Choroid plexus epithelial cell (primary cell): ENCODE measurements at places on chromosomes 6 and 20.

GRCh38 chr6:73240730-73241129, 15.4 kb upstream of the KHDC1L start:
- DNase-seq = no peak

GRCh38 chr6:170162775-170163404, 128.0 kb downstream of the DLL1 start:
- DNase-seq = no peak

GRCh38 chr6:103215847-103216246, 1643.9 kb downstream of the HACE1 start:
- DNase-seq = no peak

DNA sequence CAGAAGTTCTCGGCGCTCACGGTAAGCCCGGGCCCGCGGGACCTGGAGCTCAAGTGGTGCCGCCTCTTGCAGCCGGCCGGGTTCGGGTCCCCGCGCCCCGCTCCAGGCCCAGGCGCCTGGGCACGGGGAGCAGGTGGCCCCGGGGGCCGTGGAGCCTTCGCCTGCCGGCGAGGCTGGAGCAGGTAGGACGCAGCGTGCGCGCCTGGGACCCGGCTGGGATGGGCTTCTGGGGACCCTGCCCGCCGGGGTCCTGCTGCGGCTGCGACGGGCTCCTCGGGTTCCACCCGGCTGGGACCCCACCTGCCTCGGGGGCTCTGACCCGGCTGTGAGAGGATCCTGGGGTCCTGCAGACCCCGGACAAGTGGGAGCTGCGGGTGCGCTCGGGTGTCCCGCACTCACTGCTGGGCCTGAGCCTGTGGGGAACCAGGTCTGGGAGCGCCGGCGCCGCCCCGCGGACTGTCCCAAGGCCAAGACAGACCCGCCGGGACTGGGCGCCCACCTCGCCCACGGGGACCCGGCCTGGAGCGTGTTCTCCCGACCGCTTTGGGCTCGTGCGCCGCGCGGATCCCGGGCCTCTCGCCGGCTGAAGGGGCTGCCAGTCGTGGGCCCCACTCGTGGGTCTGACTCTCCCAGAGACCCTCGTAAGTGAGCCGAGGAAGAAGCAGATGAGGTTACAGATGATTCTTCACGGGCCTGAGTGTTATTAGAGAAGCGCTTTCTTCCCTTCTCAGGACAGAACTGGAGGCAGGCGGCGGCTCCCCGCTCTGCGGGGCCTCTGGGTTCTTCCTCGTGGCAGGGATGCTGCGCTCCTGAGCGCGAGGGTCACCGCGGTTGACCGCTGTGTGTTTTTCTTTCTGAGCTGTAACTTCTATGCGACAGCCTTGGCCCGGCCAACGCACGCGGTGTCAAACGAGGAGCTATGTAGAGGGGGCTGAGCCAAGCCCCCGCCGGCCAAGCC, 729 bp downstream of the SMOC2 start:
- DNase-seq = no peak

GRCh38 chr6:14826456-14826855, 419.4 kb upstream of the JARID2 start:
- no peak for DNase-seq

DNA sequence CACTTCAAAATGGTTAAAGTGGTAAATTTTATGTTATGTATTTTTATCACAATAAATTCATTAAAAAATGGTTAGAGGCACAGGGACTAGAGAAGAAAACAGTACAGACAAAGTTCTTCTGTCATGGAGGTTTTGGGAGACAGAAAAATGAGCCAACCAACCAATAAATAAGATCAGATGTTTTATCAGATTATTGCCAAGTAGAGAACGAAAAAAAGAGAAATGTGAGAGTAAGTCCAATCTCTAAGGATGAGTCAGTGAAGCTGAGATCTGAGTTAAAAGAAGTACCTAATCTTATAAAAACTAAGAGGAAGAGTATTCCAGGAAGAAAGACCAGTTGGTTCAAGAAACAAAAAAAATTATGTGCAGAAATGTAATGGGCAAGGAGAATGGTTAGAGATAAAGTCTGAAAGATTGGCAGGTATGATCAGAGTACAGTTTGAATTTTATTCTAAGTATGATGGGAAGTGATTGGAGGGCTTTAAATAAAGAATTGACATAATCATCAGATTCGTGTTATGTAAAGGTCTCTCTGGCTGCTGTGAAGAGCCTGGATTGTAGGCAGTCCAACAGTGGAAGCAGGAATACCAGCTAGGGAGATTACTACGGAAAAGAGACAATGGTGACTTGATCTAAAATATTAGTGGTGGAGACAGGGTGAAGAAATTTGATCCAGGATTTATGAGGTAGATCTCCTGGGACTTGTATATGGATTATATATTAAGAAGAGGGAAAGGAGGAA, 79.6 kb downstream of the RCAN2 start:
- no peak for DNase-seq

GRCh38 chr20:48921883-48922820, 641 bp downstream of the ARFGEF2 start:
- no peak for DNase-seq

- DNase-seq = no peak
Measured at GRCh38 chr6:163635315-163635714, 220.8 kb downstream of the QKI start.

GRCh38 chr6:113994934-113995342, 24.0 kb upstream of the HDAC2 start:
- DNase-seq = peak; percentile 95

GRCh38 chr20:46631874-46632446, 19.3 kb downstream of the SLC13A3 start:
- no peak for DNase-seq

DNA sequence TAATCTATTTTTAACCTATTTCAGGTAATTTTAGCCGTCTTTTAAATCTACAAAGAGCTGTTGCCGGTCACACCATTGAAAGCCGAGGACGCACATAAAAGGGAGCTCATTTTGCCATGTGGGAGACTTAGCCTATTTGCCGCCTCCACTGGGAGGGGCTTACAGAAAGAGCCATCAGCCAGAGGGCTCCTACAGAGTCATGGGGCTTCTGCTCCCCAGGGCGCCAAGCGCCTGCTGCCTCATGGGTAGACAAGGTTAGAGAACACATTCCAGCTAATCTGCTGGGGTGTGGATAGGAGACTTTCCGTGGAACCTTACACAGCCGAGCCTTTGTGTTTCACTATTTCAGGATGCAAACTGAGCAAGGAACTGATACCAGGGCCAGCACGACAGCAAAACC, 12.6 kb downstream of the PCMTD2 start:
- DNase-seq = peak; percentile 40

DNA sequence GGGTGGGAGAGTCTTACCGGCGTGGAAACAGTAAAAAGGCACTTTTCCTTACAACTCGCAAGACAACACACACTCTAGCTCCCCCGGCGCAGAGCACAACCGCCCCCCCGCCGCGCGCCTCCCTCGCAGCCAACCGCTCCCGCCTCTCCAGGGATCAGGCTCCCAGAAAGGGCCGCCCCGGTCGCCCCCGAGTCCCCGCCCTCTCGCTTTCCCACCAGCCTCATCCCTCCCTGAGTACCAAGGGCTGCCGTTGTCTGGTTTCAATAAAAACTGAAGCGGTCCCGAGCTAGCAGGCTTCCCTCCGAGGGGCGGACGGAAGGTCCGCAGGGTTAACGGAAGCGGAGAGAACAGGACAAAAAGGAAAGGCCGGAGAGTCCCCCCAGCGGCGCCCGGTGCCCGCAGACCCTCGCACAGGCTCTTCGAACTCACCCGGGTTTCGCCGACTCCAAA, 804 bp downstream of the ELOVL5 start:
- DNase-seq = peak; percentile 70

GRCh38 chr6:169263836-169264608, 10.4 kb upstream of the THBS2 start:
- peak; percentile 50 for DNase-seq

DNA sequence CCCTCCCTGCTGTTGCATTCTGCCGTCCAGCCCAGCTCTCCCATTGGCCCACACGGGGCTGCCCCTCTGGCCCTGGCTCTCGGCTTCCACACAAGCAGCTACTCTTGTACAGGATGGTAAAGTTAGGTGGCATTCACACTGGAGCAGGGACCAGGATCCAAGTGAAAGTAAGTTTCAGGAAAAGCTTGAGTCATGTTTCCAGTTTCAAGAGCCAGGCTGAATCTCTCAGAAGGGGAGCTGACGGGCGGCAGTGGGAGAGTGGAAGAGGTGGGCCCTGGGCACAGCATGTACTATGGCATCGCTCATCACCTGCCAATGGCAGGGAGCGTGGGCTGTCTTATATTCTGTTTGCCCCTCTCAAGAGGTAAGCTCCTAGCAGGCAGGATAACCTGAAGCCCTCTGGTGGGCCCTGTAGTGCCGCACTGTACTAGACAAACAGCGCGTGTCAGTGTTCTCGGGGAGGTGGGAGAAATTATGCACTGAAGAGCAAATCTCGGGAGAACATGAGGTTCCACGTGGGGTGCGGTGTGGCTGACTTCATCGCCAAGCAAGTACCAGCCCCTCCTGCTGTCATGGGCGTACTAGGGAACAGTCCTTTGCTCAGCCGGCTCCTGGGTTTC, 241.5 kb downstream of the NRN1 start:
- no peak for DNase-seq

DNA sequence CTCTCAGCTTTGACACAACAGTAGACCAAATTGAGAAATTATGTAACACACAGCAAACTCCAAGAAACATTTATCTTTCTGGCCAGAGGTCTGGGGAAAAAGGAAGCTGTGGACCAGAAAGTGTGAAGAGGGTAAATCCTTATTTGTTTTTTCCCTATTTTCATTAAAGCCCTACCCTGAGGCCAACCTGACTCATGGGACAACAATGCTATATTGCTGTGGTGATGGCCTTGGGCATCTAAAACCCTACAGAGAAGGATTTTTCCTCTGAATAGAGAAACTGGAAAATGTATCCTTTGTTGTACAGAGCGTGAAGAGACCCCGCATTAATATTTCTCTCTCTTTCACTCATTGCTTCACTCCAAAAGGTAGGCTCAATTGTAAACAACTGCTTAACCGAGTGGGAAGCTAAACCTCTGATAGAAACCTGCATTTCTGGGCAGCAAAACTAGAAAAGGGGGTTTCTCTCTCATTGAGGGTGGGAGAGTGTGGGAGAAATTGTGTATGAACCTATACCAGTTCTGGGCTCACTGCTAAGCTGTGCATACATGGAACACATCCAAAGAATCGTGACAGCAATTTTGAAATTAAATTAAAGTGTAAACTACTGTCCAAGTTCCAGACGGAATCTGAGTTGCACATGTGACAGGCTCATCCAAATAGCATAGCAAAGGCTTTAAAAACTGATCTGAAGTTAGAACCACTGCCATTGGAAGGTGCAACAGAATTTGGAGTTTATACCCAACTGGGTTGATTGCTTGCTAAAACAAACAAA, 175.5 kb downstream of the CLVS2 start:
- no peak for DNase-seq

GRCh38 chr6:7268362-7268761, 44.6 kb downstream of the SSR1 start:
- no peak for DNase-seq

- peak; percentile 33 for DNase-seq
Measured at GRCh38 chr6:135147637-135148592, 33.2 kb upstream of the MYB start.

- DNase-seq = peak; percentile 80
Measured at GRCh38 chr20:28562510-28562898, 2695.0 kb upstream of the DEFB115 start.

GRCh38 chr6:166587631-166588413, 1.3 kb upstream of the RAMACL start:
- DNase-seq = peak; percentile 42

- DNase-seq = no peak
Measured at GRCh38 chr6:160519133-160519532, 144.9 kb downstream of the LPA start.

- DNase-seq = no peak
Measured at GRCh38 chr6:45815466-45816125, 200.1 kb downstream of the CLIC5 start.

- no peak for DNase-seq
Measured at GRCh38 chr6:82693094-82693493, 329.5 kb downstream of the TPBG start.

- DNase-seq = no peak
Measured at GRCh38 chr20:39347626-39348025, 385.5 kb downstream of the DHX35 start.

DNA sequence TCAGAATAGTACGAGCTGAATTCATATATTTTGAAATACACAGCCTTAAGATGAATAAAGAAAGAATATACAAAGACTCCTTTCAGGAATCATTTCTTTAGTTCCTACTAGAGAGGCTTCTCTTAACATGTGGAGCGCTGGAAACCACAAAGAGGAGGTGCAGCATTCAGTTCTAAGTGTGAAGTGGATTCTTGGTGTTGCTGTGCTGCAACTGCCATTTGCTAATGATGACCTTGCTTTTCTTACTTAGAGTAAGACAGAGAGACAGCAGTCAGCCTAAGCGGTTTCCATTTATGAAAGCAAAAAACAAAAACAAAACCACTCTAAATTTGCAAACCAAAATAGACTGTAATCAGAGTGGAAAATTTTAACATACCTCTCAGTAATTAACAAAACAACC, 629.0 kb downstream of the EPHA7 start:
- no peak for DNase-seq

- DNase-seq = peak; percentile 60
Measured at GRCh38 chr6:159117046-159117445, 52.2 kb upstream of the FNDC1 start.

DNA sequence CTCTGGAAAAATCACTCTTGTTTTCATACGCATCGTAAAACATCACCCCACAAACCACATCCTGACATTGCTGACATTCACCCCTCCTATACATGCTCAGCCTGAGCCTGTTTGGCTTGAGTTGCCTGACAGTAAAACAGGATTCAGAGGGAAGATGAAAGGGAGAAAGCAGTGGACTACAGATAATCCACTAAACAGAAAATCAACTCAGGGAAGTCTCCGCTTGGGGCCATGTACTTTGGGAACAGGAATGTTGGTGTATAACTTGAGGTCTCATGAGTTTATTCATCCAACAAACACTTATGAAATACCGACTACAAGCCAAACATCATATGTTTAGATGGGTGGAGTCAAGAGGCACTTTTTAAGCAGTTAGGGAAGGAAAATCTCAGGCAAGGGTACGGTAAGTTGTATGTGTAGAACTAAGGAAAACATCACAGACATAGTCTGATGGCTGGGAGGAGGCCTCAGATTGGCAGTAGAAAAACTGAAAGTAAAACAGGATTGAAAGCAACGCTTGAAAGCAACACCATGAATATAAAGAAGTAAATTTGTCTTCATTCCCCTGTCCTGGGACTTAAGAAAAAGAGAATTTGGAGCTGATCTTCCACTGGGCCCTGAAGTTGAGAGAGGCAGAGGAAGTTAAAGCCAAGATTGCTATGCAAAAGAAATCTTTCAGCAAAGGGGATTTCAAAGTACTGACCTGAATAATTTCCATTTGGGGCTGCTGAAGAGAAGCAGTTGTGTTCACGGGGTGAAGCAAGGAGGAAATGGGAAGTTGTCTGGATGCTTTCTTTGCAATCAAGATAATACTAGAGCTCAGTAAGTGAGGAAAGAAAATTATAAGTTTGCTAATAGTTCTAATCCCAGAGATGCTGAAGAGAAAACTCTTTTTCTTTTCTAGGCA, 28.8 kb downstream of the PDE7B start:
- DNase-seq = peak; percentile 91

- no peak for DNase-seq
Measured at GRCh38 chr20:61514396-61514795, 262.3 kb downstream of the CDH4 start.

GRCh38 chr6:35309611-35310264, 12.1 kb downstream of the DEF6 start:
- DNase-seq = no peak

- no peak for DNase-seq
Measured at GRCh38 chr6:133995296-133995695, 42.3 kb downstream of the TBPL1 start.

- DNase-seq = no peak
Measured at GRCh38 chr6:10425176-10425974, 10.5 kb upstream of the TFAP2A start.
